NCI-H524 (cell line): ENCODE measurements at places on chromosomes 12 and 14.

DNA sequence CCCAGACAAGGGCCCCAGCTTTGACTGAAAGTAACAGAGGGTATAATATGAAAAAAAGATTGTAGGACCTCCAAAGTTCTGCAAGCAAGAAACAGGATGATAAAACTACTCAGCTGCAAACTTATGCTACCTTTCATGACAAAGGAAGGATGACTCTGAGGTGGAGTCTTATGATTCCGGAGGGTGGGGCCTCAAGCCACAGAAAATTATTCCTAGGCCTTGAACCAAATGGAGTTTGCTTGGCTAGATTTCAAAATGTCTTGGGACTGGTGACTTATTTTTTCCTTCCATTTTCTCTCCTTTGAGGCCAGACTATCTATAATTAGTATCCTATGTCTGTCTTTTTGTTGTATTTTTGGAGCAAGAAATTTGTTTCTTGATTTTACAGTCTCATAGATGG lies 336.4 kb downstream of the LRIG3 start:
- DNase-seq = no peak

DNA sequence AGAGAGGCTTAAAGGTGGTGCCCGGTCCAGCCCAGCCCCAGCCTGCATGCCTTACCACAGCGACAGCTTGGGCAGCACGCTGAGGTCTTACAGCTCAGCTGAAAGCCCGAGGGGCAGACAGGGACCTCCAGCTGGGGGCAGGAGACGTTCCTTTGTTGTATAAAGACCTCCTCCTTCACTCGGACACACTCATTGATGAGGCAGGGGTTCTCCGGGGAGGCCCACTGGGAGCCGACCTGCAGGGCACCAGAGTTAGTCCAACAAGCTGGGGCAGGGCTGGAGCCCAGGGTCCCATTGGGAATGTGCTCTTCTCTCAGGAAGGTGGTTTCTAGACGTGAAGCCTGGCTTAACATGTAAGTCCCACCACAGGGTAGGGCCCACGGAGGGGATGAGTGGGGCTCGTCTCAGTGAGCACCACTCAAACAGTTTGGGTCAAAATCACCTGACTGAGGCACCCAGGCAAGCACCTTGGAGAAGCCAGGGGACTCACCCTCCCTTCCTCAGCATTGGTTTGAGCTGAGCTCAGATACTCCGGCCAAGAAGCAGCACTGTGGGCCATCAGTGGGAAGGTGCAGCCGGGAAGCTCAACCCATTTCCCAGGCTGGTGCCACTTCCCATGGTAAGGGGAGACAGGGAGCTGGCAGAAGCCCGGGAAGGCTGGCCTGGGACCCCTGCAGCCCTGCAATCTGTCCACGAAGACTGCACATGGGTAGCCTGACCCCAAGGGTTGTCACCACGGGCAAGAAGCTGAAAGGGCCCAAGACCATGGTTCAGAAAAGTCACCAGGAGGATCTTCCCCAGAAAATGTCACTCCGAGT lies 24.3 kb upstream of the ANO2 start:
- no peak for DNase-seq

DNA sequence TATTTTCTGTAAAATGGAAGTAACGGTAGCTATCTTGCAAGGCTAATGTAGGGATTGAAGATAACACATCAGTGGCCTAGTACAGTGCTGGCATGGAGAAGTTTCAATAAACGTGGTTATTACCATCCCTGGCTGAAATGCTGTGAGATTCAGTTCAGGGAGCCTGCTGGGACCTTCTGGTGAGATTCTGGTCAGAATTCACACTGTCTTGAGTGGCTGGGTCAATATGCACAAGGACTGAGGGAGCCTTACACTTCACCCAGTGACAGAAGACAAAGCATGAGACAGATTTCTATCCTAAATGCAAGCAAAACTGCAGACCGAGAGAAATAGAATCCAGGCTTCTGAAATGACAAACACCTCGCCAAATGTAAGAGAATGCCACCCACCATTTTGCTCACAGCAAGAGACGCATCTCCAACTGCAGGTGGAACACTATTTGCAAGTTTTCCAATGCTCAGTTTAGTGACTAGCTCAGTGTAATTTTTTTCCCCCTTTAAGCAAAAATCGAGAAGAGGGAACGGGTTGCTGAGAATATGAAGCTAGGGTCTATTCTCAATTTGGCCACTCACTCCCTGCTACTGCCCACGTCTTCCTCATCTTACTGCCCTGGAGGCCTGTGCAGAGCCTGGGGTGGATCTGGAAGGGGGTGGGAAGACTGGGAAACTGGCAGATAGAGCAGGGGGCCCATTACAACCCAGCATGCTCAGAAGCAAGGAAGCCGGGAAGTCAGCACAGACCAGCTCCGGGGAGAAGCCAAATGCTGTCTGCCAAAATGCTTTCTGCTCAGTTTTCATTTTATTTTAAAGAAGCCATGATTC lies 201.3 kb downstream of the TTC7B start:
- no peak for DNase-seq

DNA sequence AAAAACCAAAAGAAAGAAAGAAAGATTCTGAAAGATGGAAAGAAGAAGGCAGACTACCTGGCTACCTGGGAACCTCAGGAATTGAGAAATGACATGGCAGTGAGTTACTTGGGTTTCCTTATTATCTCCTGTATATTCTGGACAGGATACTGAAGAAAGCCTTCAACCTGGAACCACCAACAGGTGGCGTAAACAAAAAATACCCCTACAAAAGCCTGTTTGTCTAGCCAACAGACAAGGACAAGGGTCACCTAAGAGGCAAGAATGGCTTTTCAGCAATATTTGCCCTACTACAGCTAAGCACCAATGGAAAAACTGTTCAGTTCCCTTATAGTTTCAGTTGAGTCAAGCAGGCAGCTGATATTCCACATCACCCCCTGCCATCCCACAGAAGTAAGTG lies 274.9 kb downstream of the GPHN start:
- DNase-seq = no peak

DNA sequence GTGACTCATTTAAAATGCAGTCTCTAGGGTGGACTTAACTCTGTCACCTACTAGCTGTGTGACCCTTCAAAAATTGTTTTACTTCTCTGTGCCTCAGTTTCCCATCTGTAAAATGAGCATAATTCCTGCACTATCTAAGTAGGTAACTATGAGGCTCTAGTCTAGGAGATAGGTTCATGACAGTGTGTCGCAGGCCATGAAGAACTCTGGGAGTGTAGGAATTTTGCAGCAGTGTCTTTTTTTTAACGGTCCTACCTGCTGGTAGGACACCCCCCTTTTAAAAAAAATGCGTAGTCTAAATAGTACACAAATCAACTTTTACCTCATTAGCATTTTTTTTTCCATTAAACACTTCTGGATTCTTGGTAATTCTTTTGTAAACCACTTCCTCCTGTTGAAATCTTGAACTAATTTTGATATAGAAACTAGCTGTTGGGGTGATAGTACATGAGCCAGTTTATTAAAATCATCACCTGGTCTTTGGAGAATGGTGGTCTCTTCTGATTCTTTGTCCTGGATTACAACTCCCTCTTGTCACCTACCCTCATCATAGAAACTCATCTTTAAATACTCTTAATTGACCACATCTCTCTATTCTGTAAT lies 86.0 kb upstream of the SLC38A2 start:
- no peak for DNase-seq
